Fibroblast of skin of right biceps (primary cell): ENCODE measurements at places on chromosomes 4 and X.

- no peak for DNase-seq
Observed at GRCh38 chrX:136477026-136477425, 10.7 kb upstream of the BRS3 start.

- no peak for DNase-seq
Observed at GRCh38 chr4:7638984-7639789, 204.5 kb upstream of the PSAPL1 start.

DNA sequence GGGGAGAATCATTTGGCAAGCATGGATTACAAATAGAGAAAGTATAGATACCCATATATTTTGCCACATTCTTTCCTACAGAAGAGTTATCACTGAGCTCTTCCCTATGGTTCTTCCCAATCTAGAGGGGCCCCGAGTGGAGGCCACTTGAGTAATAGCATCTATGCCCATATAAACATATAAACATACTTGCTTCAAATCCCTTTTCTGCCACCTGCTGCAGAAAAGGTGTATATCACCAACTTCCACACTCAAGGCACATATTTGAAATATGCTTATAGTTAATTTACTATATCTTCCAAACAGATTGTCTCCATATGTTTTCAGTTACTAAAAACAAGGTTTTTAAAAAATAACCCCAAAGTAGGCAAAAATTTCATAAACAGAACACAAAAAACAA is 642.8 kb upstream of the DIPK2B start:
- DNase-seq = no peak

DNA sequence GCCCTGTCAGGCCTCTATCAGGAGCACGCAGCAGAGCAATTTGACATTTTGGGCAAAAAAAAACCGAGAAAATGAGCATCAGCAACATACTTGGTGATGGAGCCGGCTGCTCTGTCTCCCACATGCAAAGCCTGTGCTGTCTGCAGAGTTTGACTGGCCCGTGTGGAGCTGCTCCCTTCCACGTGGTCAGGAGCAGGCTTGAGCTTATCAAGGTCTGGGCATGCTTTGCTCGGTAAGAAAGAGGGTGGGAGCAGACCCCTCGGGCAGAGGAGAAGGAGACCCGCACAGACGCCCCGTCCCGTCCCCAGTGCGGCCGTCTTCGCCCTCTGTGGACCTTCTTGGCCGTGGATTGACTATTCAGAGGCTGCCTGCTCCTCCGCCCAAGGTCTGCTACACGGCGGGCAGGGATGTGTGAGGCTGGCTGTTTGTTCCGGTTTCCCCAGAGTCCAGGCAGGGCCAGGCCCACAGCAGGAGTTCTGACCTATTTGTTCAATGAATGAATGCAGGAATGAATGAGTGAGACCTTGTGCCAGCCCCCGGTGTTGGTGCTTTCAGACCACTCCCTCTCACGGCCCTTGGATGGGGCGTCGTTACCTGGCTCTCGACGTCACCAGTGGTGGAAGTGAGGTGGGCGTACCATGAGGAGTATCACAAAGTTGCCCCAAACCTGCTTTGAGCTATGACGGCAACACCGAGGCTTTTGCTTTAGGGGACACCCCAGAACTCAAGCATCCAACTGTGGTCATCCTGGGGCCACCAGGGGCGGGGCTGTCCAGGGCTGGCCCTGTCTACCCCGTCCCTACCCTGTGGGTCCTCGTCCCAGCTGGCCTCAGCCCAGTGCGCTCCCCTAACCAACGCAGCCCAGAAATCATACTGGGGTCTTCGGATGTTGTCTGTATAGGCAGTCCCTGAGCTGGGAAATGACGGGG is 54.7 kb upstream of the ADRA2C start:
- no peak for DNase-seq

GRCh38 chrX:139008185-139008584 is 296.7 kb upstream of the FGF13 start:
- DNase-seq = no peak

GRCh38 chr4:13470379-13470778 is 13.8 kb downstream of the RAB28 start:
- DNase-seq = no peak

GRCh38 chr4:46508216-46508615 is 118.3 kb upstream of the GABRA2 start:
- DNase-seq = no peak

GRCh38 chrX:22314692-22315091 is 42.0 kb downstream of the CBLL2 start:
- peak; percentile 34 for DNase-seq

GRCh38 chr4:68570122-68570507 is 6.0 kb downstream of the UGT2B17 start:
- DNase-seq = no peak

- DNase-seq = peak; percentile 6
Observed at GRCh38 chr4:82284475-82284857, 89.3 kb downstream of the HNRNPD start.

GRCh38 chr4:1363513-1363912 is 16.5 kb downstream of the UVSSA start:
- DNase-seq = no peak

GRCh38 chr4:156495091-156495490 is 476.5 kb downstream of the PDGFC start:
- no peak for DNase-seq

GRCh38 chrX:9352694-9353411 is 112.0 kb upstream of the TBL1X start:
- DNase-seq = peak; percentile 86

DNA sequence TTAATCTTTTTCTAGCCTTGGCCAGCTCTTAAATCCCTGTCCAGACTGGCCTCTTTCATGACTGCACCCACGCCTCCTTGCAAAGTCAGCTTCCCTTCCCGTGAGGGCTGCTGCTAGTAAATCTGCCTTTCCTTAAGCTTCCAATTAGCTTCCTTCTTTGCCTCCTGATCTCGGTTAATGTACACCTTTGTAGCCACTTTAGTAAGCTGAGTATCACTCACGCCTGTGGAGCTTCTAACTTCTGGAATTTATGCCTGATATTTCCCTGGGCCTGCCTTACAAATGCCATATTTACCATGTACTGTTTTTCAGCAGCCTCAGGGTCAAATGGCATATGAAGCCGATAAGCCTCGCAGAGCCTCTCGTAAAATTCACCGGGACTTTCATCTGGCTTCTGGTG is 5.1 kb upstream of the UGT8 start:
- DNase-seq = no peak

DNA sequence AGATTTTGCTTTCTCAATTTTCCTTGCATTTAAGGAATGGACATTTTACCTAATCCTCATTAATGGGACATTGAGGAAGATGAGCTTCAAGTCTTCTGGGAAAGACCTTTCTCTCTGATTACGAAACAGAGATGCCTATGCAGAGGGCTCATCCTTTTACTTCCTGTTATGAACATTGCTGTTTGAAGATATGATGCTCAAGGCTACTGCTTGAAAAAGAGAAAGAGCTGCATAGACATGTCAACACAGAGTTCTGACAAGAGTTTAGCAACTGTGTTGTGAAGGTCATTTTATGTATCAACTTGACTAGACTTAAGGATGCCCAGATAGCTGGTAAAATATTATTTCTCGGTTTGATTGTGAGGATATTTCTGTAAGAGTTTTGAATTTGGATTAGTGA is 13.8 kb upstream of the GNPDA2 start:
- no peak for DNase-seq

GRCh38 chrX:155070663-155070974 is 317 bp downstream of the CMC4 start:
- no peak for DNase-seq

DNA sequence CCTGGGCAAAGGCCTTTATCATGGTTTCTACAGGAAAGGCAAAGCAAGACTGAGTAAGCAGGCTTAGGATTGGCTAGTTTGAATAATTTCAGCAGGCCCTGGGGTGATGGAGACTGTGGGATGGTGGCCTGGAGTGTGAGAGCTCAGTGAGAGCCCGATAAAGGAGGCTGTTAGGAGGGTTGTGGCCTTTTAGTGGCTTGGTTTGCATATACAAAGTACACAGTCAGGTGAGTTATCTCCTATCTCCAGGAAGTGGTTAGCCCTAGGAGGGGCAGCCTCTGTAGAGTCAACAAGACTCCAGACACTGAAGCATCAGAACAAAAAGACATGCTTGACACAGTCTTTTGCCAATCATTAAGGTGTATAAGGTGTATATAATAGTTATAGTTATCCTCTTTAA is 157.2 kb downstream of the CFAP299 start:
- no peak for DNase-seq

DNA sequence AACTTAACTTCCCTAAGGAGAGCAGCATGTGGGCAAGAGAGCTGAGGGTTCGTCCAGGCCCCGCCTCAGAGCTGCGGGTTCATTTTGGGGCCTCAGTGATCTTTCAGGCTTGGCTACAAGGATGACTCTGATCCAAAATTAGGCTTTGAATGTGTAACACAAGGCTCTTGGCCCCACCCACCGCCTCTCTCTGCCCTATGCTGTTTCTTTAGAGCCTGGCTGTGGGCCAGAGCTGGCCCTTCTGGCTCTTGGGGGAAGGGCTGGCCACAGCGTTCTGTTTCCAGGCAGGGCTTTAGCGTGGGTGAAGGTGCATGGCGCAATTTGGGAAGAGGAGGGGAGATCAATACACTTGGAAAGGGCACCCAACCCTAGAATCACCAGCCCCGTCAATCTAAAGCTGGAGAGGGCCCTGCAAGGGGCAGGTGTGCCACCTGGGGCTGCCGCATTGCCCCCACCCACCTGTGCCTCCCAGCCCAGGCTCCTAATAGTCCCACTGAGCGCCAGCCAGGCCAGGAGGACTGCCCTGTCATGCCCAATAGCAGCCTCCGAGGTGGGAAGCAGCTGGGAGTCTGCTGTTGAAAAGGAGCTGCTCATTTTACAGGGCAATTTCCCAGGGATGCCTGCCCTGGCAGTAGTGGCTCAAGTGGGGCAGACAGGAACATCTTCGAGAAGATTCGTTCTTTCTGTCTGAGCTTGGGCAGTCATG is 84.5 kb upstream of the MAML3 start:
- peak; percentile 79 for DNase-seq

DNA sequence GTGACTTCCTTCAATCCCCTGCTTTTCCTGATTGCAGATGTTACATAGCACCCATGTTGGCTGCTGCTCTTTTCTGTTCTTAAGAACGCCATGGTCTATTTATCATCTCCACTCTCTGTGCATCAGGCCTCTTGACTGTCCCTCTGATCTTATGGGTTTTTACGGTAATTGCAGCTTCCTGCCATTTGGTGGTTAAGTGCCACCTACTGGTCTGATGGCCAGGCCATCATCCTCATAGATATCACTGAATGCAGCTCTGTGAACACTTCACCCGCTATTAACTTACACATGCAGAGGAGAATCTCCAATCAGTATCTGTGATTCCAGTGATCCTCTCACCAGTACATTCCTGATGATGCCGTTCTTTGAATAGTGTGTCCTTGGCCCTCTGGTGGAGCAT is 382.4 kb downstream of the TRAM1L1 start:
- no peak for DNase-seq

GRCh38 chrX:102652031-102652688 is 877 bp downstream of the GPRASP1 start:
- DNase-seq = peak; percentile 54

GRCh38 chr4:158836002-158836369 is 67.2 kb downstream of the FNIP2 start:
- no peak for DNase-seq

- peak; percentile 43 for DNase-seq
Observed at GRCh38 chr4:88570001-88570400, 22.3 kb upstream of the HERC3 start.

DNA sequence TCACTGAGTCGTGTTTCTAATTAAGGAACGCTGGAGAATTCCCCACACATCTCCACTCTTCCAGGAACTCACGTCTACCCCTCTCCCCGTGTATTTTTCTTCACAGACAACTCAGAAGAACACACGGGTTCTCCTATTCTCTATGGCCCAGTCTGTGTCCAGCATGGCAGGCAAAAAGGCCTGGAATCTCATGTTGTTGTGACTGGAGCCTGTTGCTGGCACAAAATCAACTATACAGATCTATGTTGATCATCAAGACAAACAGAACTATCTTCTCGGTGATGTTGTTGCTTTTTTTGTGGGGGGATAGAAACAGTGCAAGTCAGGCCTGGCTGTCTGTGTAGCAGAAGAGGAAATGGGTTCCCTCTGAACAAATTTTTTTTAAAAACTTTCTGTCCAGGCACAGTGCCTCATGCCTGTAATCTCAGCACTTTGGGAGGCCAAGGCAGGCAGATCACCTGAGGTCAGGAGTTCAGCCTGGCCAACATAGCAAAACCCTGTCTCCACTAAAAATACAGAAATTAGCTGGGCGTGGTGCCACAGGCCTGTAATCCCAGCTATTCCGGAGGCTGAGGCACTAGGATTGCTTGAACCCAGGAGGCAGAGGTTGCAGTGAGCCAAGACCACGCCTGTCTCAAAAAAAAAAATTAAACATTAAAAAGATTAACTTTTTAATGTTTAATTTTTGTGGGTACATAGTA is 50.5 kb upstream of the CBR4 start:
- peak; percentile 34 for DNase-seq

GRCh38 chr4:2402048-2402842 is 16.2 kb downstream of the ZFYVE28 start:
- DNase-seq = no peak

GRCh38 chr4:47198791-47199190 is 167.4 kb downstream of the GABRB1 start:
- DNase-seq = no peak

- DNase-seq = no peak
Observed at GRCh38 chr4:62407534-62407933, 1207.4 kb downstream of the ADGRL3 start.

GRCh38 chr4:86565651-86566050 is 28.5 kb upstream of the PTPN13 start:
- DNase-seq = no peak

- no peak for DNase-seq
Observed at GRCh38 chr4:116059361-116059760, 945.9 kb upstream of the NDST4 start.

DNA sequence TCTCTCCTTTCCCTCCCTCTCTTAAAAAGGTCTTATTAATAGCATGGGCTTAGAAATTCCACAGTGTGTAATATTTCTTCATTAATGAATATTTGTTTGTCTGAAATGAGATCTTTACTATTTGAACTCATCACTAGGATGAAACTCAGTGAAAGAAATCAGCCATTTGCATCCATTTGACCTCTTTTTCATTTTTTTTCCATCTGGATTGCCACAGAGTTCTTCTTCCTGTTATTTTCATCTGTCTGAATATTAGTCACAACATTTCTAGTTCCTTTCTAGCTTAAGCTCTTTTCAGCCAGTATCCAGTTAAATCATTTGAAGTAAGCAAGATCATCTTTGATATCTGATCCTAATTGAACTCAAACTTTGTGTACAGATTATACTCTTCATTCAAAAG is 69.2 kb upstream of the PLS3 start:
- DNase-seq = no peak

GRCh38 chr4:3339577-3339976 is 46.8 kb downstream of the RGS12 start:
- no peak for DNase-seq

- DNase-seq = no peak
Observed at GRCh38 chr4:137533855-137534254, 1.6 kb upstream of the PCDH18 start.

DNA sequence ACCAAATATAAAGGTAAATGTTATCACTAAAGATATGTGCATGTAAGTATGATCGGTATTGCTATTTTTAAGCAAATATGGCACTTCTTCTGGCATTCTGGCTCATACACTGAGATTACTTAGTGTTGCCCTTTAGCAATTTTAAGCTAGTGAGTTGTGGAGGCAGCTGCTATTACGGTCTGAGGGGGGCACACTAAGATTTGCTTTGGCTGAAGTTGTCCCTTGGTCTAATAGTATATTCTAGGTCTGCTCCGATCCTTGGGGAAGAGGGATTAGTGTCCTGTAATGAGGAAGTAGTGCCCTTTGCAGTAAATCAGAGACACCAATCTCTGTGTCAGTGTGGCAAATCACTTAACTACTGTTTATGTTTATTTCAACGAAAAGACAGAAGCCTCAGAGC is 196.5 kb upstream of the FTHL17 start:
- peak; percentile 9 for DNase-seq
